ENCODE measurements at places on chromosomes 3 and 15.

GRCh38 chr15:67928666-67929065 is 88.8 kb upstream of the RNU6-1 start:
- no peak for DNase-seq
- H3K4me1 ChIP-seq = peaks cover 39% of the 10 kb centered on the region
- no peaks in the 10 kb centered on the region for H3K36me3 ChIP-seq
- H3K27me3 ChIP-seq = no peaks in the 10 kb centered on the region

DNA sequence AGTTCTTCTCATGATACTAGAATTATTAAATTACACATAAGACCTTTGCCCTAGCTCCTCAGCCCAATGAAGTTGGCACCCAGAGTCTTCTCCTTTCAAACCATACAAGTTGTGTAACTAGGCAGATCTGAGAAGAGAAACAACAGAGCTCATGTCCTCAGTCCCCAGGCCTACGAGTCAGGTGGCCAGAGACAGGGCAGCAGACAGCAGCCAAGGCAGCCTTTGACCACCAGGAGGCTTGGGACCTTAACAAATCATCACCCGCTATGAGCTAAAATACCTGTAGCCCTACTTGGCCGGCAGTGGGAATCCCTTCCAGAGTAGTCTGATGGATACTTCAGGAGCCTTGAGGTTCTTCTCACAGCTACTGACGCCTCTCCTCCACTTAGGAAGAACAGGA is 18.3 kb downstream of the STIMATE start:
- H3K36me3 ChIP-seq = no peaks in the 10 kb centered on the region
- DNase-seq = no peak
- no peaks in the 10 kb centered on the region for H3K27me3 ChIP-seq
- H3K4me1 ChIP-seq = no peaks in the 10 kb centered on the region
- H3K27ac ChIP-seq = no peak overlapping the region
- no peak overlapping the region for H3K4me3 ChIP-seq

DNA sequence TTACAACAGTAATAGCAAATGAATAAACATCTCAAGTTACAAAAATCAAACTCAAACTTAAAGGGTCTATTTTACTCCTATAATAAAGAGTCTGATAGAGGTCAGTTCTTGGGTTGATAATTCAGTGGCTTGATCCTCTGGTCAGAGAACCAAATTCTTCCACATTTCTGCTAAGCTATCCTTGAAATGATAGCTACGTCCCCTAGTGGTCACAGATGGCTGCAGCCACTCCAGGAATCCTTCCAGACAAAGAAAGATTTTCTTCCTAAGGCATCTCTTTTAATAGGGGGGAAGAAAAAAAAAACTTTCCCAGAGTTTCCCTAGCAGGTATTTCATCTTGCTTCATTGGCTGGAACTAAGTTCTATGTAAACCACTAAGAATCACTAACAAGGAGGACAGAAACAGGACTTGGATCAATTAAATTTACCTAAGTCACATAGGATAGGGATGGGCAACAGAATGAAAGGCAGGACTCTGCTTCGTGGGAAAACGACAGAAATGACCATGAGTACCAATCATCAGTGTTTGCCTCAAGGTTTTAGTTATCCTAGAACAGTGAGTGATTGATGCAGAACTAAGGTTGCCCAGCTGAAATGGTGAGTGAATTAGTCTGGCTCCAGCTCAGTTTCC is 160.7 kb downstream of the STAC start:
- no peaks in the 10 kb centered on the region for H3K27me3 ChIP-seq
- no peak for DNase-seq
- H3K4me1 ChIP-seq = no peaks in the 10 kb centered on the region
- no peak overlapping the region for H3K4me3 ChIP-seq

DNA sequence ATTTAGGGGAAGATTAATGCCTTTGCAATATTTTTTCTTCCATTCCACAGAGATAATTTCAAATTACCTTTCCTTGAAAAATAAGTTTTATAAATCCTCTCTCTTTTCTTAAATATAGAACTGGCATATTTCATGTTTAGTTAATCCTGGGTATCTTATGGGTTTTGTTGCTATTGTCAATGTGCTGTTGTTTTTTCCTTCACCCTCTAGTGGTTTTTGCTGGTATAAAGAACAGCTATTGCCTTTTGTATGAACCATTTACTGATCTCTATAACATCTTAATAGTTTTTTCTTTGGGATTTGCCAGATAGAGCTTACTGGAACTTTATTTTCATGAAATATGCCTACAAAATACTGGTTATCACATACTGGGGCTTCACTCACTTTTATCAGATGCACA is 359.6 kb upstream of the DPPA4 start:
- no peaks in the 10 kb centered on the region for H3K36me3 ChIP-seq
- H3K27me3 ChIP-seq = no peaks in the 10 kb centered on the region
- no peak for DNase-seq
- no peak overlapping the region for H3K4me3 ChIP-seq
- no peaks in the 10 kb centered on the region for H3K4me1 ChIP-seq

- no peak for DNase-seq
- no peaks in the 10 kb centered on the region for H3K4me1 ChIP-seq
- no peak overlapping the region for H3K4me3 ChIP-seq
These were observed 23.9 kb downstream of the IL5RA start for GRCh38 chr3:3086239-3086638.

DNA sequence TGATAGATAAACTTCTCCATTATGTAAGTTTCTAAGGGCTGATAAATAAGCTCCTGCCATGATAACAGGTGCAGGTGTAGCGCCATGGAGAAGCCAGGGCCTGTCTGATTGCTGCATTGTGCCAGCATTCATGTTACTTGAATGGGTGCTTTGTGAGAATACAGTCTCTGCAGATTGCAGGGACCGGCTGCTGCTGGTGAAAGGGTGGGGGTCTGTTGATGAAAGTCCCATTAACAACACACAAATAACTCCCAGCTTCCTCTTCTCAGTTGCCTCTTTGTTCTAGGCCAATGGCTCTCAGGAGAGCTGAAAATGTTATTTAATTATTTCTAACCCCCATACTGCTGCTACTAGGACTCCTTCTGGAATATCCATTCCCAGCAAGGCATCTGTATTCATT is 77.2 kb downstream of the RTP4 start:
- no peak overlapping the region for H3K4me3 ChIP-seq
- no peak for DNase-seq
- no peaks in the 10 kb centered on the region for H3K4me1 ChIP-seq
- no peaks in the 10 kb centered on the region for H3K36me3 ChIP-seq

DNA sequence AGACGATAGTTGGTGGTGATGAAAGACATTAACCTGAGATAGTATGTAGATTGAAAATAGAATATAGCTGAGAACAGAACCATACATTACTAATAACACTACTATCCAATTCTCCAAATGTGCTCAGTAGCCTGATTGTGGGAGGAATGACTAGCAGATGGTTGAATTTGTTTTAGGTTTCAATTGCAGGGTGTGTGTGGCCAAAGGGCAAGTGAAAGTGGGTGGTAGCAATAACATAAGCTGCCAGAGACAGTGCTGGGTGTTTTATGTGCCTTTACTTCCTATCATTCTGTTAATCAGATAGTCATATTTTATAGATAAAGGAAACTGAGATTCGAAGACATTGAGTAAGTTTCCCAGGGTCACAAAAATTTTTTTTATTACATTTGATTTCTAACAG is 249.5 kb upstream of the ARL6 start:
- H3K4me1 ChIP-seq = no peaks in the 10 kb centered on the region
- H3K36me3 ChIP-seq = no peaks in the 10 kb centered on the region
- H3K4me3 ChIP-seq = no peak overlapping the region
- no peak overlapping the region for H3K27ac ChIP-seq
- no peaks in the 10 kb centered on the region for H3K27me3 ChIP-seq

DNA sequence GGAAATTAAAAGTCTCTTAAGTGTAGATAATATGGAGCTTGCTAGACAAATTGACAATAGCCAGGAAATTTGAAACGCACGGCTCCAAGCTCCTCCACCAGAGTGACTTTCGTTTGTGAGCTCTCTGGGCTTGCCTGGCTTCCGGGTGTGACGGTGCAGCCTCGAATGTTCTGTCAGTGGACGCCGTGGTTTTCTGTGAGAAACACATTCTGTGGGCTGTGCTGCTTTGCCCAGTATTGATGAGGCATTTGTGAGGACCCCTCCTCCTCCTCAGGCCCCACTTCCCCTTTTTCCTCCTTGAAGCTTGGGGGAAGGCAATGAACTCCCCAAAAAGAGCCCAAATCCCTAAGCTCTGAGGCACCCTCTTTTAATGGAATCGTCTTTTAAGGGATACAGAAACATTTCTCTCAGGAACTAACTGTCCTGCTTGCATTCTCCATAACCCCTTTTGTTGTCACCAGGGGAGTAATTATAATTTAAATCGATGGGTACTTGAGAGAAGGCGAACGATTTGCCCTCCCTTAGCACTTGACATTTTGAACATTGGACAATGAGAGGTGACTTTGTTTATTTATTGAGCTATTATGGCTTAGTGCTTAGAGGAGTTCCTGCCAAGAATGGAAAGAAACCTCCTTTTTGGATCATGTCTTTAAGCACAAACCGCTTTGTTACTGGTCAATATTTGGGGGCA is 40.8 kb downstream of the POLR2M start:
- H3K27me3 ChIP-seq = no peaks in the 10 kb centered on the region
- peak overlapping the region; percentile 21 for H3K27ac ChIP-seq
- H3K4me3 ChIP-seq = no peak overlapping the region
- no peaks in the 10 kb centered on the region for H3K36me3 ChIP-seq
- H3K4me1 ChIP-seq = no peaks in the 10 kb centered on the region

DNA sequence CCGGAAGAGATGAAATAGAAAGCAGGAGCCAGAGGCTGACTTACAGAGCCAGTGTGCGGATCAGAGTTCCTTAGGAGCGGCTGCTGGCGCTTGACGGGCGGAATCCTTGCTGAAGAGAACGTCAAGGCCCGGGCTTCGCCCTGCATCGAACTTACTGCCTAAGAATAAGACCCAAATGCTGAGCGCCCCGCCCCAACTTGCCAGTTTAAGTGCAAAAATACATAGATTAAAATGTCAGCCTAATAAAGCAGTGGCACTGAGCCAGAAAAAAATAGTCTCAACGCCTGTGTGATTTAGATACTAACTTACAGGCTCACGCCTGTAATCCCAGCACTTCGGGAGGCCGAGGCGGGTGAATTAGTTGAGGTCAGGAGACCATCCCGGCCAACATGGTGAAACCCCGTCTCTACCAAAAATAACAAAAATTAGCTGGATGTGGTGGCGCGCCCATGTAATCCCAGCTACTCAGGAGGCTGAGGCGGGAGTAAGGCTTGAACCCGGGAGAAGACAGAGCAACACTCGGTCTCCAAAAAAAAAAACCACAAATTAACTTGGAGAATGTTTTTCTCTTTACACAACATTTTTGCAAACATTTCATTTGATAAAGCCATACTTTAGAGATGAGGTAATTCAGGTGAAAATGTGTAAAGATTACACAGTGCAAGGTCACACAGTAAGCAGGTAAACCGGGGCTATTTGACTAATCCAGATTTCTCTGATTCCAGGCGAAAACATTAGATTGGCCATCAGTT is 1.2 kb upstream of the UBP1 start:
- H3K27me3 ChIP-seq = no peaks in the 10 kb centered on the region
- peak overlapping the region; percentile 79 for H3K4me3 ChIP-seq
- no peaks in the 10 kb centered on the region for H3K36me3 ChIP-seq

DNA sequence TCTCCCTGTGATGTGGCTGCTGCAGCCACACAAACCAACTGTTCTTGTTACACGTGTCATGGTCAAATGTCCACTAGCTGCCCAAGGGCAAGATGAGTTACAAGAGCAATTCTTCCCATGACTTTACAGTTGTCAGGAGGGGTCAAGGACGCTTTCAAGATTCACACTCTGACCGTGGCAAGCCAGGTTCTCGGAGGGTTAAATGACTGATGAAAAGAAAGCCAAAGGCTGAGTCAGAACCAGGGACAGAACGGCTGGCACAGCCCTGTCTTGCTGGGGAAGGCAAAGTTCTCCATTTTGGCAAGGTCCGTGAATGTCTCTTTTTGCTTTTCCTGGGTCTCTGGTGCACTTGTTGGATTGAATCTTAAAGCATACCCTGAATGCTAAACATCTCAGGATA is 364.5 kb upstream of the ICE2 start:
- no peaks in the 10 kb centered on the region for H3K36me3 ChIP-seq
- H3K27ac ChIP-seq = no peak overlapping the region
- DNase-seq = no peak
- no peaks in the 10 kb centered on the region for H3K4me1 ChIP-seq
- H3K27me3 ChIP-seq = no peaks in the 10 kb centered on the region
- H3K4me3 ChIP-seq = no peak overlapping the region

- H3K4me3 ChIP-seq = no peak overlapping the region
- no peaks in the 10 kb centered on the region for H3K36me3 ChIP-seq
- no peaks in the 10 kb centered on the region for H3K4me1 ChIP-seq
- DNase-seq = no peak
- H3K27ac ChIP-seq = no peak overlapping the region
- no peaks in the 10 kb centered on the region for H3K27me3 ChIP-seq
These were observed 230.9 kb upstream of the UBE2E1 start for GRCh38 chr3:23574822-23575315.

- H3K27me3 ChIP-seq = no peaks in the 10 kb centered on the region
- H3K4me1 ChIP-seq = no peaks in the 10 kb centered on the region
- no peak overlapping the region for H3K4me3 ChIP-seq
- no peaks in the 10 kb centered on the region for H3K36me3 ChIP-seq
These were observed 78.4 kb downstream of the NEK10 start for GRCh38 chr3:27290760-27291159.

- peak overlapping the region; percentile 53 for H3K27ac ChIP-seq
- H3K27me3 ChIP-seq = no peaks in the 10 kb centered on the region
- no peaks in the 10 kb centered on the region for H3K36me3 ChIP-seq
- DNase-seq = no peak
These were observed 5.9 kb upstream of the TMEM115 start for GRCh38 chr3:50365080-50365841.

DNA sequence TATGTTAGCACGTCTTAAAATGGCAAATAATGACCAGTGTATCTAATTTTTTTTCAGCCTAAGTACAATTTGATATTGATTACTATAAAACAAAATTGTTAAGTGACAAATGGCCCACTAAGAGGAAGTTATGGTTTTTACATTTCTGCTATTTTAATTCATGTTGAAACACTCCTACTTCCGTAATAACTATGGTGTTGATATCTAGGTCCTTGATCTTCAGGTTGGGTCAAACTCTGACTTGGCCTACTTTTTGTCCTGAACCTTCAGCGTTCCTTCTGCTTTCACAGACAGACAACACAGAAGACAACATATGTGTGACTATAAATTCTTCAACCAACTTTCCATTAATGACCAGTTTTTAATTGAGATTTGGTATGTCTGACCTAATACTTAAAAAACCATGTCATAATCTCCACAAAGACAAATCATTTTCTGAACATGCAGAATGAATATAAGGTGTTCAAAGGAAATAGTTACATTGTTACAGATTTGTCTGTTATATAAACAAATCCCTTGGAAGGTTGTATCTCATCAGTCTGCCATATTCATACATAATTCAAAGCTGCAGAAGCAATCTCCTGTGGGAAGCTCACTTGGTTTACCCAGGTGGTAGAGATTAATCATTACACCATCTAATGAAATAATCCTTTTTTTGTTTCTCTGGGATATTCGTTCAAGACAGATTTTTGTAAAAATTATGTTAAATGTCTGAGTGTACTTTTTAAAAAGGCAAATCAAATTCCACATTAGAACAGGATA is 92.1 kb upstream of the TSPAN3 start:
- peaks cover 11% of the 10 kb centered on the region for H3K4me1 ChIP-seq
- H3K27me3 ChIP-seq = no peaks in the 10 kb centered on the region
- no peak overlapping the region for H3K27ac ChIP-seq
- DNase-seq = no peak
- H3K4me3 ChIP-seq = no peak overlapping the region

- H3K27me3 ChIP-seq = no peaks in the 10 kb centered on the region
- no peaks in the 10 kb centered on the region for H3K36me3 ChIP-seq
- H3K27ac ChIP-seq = no peak overlapping the region
- no peaks in the 10 kb centered on the region for H3K4me1 ChIP-seq
These were observed 458.6 kb downstream of the PYDC2 start for GRCh38 chr3:191919491-191920026.
